ENCODE measurements at places on chromosomes 7 and 10.

GRCh38 chr10:3263747-3264146, 91.2 kb upstream of the PITRM1 start:
- DNase-seq = no peak

DNA sequence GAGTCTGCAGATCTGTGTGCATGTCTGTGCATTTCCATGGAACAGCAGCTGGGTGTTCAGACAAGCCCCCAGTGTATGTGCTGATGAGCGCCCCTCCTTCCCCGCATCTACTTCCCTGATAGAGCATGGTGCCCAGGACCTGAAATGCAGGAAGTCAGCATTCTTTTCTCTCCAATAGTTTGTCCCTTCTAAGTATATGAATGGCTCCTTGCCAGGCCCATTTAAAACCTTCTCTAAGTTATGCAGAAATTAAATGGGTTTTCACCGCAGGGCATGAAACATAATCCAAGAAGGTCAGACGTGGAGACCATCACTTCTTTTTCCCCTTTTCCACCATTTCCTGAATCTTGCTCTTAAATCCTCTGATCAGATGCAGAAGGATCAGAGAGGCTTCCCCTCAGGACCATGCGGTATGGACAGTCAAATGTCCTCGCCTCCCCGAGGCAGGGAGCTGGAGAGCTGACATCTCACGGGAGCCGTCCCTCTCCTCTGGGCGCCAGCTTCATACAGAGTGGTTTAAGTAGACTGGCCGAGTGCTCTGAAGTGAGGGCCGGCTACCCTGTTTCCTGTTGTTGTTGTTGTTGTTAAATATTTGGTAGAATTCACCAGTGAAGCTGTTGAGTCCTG, 155.3 kb downstream of the C10orf105 start:
- DNase-seq = no peak

DNA sequence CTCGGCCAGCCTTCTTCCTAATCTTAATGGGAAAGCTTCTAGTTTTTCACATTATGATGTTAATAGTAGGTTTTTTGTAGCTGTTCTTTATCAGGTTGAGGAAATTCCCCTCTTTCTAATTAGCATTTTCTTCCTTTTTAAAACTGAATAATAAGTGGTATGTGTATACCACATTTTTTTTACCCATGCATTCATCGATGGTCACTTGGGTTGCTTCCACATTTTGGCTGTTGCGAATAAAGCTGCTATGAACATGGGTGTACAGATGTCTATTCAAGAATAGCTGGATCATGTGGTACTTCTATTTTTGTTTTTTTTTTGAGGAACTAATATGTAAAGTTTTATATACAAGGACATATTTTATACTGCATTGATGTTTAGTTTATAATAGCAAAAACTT, 44.3 kb downstream of the NRF1 start:
- DNase-seq = no peak

- no peak for DNase-seq
Measured at GRCh38 chr7:131781-132482, 60.4 kb upstream of the FAM20C start.

GRCh38 chr10:123475466-123475865, 190.7 kb upstream of the GPR26 start:
- DNase-seq = no peak

DNA sequence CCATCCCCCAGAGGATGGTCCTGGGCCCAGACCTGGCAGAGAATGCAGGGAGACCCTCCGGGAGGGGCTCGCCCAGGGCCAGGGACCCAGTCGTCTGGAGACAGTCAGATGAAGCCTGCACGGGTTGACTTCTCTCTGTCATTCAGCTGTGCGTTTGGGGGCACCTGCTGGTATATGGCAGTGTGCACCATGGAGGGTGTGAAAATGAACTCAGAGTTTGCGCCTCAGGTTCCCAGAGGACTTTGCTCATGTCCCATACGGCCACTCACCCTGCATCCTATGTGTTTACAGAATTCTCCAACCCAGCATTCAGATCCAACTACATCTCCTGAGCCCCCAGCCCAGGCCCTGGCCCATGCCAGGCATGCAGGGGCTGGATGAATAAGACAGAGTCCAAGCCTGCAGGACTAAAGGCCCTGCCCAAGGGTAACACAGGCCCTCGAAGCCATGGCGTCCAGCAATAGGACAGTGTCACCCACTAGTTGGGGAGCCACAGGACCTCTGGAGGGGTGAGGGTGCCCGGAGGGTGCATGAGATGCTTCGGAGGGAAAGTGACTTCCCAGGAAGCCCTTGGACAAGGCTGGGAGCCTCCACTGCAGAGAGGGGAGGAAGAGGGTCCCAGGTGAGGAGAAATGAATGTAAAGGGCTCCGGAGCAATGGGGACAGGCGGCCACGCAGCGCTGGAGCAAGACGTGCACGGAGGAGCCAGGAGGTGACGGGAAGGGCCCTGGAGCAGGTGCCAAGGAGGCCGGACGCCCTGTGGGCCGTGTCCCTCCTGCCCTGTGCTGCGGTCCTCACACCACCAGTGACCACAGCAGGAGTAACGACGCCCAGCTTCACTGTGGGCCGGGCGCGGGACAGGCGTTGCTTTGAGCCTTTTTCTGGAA, 36.3 kb downstream of the CALML3 start:
- no peak for DNase-seq

DNA sequence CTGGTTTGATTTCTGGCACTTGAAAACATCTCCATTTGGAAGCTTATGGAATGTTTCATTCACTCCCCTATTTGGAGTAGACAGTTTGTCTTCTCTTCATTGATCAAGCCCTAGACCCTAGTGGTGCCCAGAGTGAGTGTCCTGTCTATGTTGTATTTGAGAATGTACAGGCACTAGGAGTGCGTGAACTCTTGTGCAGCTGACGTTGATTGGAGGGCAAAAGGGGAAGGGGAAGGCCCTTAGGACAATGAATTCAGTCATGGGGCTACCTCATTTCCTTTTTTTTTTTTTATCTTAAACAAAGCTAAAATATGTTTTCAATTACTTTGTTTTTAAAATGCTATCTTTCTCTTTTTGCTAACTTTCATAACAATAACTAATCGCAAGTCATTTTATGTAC, 66.5 kb downstream of the ADD3 start:
- peak; percentile 69 for DNase-seq

DNA sequence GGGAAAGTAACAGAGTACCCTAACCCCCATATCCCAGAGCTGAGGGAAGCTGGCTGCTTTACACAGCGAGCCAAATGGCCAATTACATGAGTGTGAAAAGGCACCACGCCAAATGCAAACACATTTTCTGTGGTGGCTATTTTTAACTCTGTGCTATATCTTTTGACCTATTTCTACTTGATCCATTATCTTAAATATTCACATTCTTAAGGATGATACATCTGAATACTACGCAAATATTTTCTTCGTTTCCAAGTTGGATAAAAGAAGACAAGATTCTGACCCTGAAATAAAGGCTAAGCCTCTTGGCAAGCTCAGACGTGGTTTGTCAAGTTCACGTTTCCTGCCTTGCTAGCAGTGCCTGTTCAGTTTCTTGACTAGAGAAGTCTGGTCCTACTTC, 146.7 kb upstream of the TMEM196 start:
- DNase-seq = no peak

DNA sequence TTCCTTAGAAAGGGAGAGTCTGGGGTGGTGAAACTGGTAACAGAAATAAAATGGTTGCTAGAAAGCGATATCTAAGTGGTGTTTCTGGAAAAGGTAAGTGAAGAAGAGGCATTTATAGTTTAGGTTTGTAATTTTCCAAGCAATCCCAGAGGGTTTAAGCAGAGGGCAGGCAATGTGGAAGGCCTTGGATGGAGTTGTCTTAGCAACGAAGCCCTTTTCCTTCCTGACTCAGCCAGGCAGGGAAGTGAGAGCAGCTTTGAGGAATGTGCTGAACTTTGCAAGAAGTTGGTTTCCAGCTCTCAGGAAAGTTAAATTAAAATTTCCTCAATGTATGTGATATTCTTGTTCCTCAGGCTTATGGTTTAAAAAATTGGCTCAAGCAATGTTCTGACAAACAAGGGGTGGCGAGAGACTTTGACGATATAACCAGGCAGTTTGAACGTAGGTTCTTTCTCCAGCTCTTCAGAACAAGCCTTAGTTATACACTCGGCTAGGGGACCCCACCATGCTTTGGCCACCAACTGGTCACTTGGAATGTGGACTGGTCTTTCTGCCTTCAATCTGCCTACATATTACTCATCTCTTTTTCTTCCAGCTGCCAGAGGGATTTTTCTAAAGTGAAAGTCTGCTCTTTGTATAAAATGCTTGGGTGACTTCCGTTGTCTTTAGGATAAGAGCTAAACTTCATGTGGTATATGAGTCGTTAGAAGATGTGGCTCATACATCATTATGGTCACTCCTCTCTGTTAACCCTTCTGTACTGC, 66.9 kb upstream of the SLC25A13 start:
- DNase-seq = no peak

DNA sequence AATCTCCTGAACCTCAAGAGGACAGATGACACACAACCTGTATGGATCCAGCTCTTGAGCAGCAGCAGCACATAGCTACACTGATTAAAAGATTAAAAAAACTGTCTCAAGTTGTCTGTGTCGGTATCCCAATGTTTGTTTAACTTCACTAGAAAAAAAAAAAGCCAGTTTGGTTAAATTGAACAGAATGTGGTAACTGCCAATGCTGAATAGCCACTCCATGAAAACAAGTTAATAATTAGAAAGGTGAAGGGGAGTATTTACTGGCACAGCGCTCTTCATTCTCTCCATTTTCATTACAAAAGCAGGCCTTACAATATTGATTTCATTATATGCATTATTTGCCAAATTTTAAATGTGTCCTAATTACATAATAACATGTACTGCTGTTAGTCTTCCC, 47.6 kb downstream of the GDI2 start:
- DNase-seq = no peak

DNA sequence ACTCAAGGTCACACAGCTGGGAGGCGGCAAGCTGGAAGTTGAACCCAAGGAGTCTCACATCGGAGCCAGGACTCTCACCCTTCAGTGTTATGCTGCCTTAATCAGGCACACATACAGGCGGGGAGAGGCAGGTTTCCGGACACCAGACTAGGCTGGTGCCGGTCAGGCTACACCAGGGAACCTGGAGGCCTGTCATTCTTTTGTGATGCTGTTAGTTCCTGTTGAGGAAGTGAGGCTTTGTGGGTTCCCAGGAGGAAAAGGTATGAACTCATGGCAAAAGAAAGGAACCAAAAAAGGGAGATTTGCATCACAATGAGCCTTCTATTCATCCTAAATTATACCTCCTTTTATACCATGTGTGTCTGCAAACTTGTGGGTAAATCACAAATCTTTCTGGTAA, 103.8 kb downstream of the TCF7L2 start:
- no peak for DNase-seq

GRCh38 chr7:46814516-46815250, 767.2 kb downstream of the TNS3 start:
- no peak for DNase-seq

DNA sequence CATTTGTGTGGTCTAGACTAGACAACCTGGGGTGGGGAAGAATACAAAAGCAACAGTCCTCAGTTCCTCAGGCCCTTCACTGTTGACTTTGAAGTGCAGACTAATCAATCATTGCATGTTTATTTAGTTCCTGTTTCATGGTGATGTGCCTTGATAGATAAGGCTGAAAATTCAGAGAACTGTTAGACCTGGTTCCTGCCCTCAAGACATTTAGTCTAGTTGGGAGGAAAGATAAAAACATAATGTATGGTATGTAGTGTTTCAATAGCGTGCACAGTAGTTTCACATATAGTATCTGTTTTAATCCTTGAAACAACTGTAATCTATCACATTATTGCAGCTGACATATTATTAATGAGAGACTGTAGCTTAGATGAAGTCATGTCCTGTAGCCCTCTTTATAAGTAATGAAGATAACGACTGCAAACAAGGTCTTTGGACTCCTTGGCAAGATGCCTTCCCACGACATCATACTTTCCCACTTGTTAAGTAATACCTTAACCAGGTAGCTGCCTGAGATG, 124.0 kb downstream of the CELF2 start:
- DNase-seq = peak; percentile 37

GRCh38 chr10:80784695-80785094, 247.0 kb downstream of the SH2D4B start:
- no peak for DNase-seq

DNA sequence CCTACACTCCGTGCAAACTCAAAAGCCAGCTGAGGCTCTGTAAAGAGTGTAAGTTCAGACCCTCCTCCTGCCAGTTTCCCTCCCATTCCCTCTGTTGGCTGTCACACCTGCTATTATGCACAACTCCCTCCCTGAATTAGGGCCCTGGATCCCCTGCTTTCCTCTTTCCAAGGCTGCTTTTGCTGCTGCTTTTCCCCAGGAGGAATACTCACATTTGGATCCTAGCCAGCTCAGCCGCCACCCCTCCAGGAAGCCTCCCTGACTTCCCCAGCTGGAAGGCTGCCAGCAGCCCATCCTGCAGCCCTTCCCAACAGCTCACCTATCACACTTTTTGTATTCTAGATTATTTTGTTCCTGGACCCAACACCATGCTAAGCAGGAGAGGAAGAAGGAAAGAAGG, 40.9 kb upstream of the WDR11 start:
- DNase-seq = no peak

GRCh38 chr7:148967602-148968001, 60.7 kb downstream of the PDIA4 start:
- no peak for DNase-seq

GRCh38 chr7:31104361-31105255, 52.5 kb downstream of the ADCYAP1R1 start:
- no peak for DNase-seq

GRCh38 chr7:92092210-92092609, 42.1 kb downstream of the CYP51A1 start:
- DNase-seq = no peak

DNA sequence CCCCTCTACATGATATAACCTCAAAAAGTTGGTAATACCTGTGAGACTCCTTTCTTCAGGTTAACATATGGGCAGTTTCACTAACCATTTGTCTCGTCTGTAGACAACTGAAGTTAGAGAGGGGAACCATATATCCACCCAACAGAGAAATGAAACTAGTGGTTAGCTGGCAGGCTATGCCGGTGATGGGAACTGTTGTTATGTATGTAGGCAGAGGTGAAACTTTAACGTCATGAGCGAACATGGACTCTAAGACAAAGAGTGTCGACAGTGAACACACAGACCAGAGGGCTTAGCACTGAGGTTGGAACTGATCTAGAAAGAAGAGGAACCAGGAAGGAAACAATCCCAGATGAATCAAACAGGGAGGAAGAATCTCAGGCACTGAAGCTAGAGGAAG, 112.4 kb downstream of the ELMO1 start:
- DNase-seq = no peak

- DNase-seq = no peak
Measured at GRCh38 chr7:81186691-81187090, 267.8 kb upstream of the SEMA3C start.

GRCh38 chr7:13169356-13169755, 481.9 kb downstream of the ARL4A start:
- no peak for DNase-seq

- DNase-seq = no peak
Measured at GRCh38 chr10:1394155-1394912, 338.1 kb downstream of the WDR37 start.

DNA sequence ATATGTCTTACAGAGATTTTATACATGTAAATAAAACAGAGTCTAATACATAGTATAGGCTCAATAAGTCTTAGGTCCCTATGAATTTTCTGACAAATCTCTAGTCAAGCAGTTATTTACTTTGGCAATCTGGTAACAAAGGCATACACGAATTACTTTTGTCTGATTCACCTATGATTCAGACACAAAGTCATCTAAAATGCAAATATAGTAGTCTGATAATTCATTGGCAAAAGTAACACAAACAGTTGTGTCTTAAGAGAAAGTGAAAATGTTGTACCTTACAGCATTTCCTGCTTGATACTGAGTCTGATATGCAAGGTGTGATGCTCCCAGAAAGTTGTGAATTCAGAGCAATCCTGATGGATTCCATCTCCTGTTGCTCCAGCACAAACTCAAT, 209.4 kb upstream of the PRSS1 start:
- DNase-seq = no peak

GRCh38 chr7:141891336-141891735, 24.9 kb upstream of the OR9A4 start:
- DNase-seq = peak; percentile 24

Measured in NB4 (cell line).